NCI-H526 (cell line): ENCODE measurements at places on chromosomes 3 and 15.

DNA sequence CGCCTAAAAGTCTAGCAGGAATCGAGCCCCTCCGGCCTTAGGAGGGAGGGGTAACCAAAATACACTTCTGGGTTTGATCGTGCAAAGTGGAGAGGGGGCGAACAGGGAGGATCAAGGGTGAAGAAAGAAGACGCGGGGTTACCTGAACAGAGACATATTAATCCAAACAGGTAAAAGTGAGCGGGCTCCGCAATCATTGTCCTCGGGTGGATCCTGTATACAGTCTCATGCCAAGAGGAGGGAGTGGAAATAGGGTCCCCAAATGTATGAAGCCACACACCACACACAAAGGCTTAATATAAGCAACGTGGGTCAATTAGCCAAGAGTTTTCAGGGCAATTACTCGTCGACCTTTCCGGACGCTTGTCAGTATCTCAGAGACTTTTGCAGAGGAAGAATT lies 749.5 kb downstream of the ROBO1 start:
- no peak for DNase-seq

- no peak for DNase-seq
These were observed 36.5 kb downstream of the ATP13A3 start for GRCh38 chr3:194450341-194450740.

DNA sequence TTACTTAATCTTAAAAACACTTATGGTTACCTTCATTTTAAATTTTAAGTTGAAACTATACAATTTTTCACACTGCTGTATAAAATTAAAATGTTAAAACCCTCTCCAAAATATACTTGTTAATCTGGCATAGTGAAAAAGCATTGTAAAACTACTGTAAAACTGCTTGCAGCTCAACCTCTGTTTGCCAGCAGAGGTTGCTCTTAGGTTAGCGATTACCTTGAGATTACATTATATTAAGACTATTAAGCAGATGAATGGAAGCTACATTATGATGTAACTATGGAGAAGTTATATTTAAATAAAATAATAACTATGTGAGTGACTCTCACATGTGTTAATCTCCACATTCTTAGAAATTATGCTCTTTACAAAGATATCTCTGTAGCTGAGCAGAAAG lies 143.6 kb upstream of the SLITRK3 start:
- no peak for DNase-seq

DNA sequence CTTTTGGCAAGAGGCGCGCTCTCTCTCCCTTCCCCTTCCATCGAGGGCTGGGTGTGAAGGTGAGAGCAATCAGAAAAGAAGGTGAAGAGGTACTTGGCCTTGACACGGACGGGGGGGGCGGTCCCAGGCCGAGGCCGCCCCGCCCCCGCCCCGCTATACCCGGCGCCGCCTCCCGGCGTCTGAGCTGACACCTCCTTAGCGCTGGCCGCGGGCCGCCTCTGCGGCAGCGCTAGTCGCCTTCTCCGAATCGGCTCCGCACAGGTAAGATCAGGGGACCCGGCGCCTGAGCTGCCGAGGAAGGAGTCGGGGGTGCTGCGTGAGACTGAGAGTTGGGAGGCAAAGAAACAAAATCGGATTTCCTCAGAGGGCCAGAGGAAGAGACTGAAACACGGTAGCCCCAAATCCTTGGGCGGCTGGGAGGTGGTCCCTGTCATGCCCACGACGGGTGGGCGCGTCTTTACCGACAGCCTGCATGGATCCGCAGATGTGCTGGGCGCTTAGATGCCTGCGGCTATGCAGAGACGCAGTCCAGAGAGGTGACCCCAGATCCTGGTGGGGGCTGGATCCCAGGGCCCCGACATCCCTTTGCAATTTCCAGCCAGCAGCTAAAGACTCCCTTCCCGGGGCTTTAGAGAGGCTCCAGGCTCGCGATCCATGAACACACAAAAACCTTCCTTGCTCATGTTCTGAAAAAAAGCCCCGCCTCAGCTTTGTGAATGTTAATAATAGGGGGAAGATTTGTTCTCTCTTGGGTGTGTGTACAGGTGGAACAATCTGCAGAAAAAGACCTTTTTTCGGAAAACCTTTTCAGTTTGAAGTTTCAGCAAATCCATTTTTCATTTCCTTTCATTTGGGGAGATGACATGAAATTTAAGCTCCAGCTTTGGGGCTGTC lies at the start of gene ENTPD3:
Gene ENTPD3, plus strand, starts transcription at position 184 of the 894 bp plus-strand sequence. CDS start 874 bp downstream, outside the sequence.
- no peak for DNase-seq
